SJCRH30 (cell line): ENCODE measurements at places on chromosomes 4 and X. TPM values are rescaled to one million over a fixed set of nuclear protein-coding genes. Genes with fewer than 3 reads are reported as not detected.

RHOXF1 gene
- total RNA-seq = not detected in 2 replicates

PDGFRA gene
- total RNA-seq = 15.0 and 20.7 TPM in 2 replicates

IBSP gene
- total RNA-seq = not detected in 2 replicates

SLC9B2 gene
- total RNA-seq = 16.8 and 20.6 TPM in 2 replicates

TCEAL6 gene
- total RNA-seq = not detected in 2 replicates

TMPRSS11B gene
- total RNA-seq = not detected in 2 replicates

SASH3 gene
- 0.05 TPM in 1 of 2 replicates, not detected in the other for total RNA-seq

NOX1 gene
- total RNA-seq = not detected in 2 replicates

DNA sequence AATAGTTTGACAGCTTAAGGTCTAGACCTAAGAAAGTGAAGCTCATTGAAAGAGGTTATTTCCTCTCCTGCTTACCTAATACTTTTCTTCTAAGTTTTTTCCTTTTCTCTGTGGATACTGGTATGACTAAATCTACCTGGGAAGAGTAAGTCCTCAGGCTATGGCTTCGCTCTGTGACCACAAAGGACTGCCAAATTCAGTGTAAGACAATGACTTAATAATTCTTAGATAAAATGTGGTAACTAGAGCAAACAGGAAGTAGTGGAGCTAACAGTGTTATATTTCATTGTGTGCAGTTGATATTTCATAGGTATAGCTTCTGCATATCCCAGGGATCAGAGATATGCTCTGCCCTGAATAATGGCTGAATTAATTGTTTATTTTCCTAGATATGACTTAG lies 418.9 kb downstream of the CCSER1 start:
- DNase-seq = peak; percentile 28

DNA sequence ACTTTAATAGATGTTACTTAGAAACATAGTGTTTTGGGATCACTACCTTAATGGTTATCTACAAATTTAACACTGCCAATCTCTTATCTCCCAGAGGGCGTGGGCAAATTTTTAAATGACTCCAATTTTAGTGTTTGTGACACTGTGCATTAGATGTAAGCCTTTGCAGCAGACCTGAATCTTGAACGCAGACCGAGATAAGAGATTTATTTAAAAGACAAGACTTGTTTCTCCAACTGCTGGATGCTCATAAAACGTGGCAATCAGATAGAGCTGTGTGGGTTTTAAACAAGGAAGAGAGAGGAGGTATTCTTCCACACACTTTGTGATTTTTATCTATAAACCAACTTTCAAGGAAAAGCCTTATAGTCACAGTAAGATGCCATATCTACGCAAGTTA lies 252.5 kb upstream of the NR3C2 start:
- DNase-seq = no peak

DNA sequence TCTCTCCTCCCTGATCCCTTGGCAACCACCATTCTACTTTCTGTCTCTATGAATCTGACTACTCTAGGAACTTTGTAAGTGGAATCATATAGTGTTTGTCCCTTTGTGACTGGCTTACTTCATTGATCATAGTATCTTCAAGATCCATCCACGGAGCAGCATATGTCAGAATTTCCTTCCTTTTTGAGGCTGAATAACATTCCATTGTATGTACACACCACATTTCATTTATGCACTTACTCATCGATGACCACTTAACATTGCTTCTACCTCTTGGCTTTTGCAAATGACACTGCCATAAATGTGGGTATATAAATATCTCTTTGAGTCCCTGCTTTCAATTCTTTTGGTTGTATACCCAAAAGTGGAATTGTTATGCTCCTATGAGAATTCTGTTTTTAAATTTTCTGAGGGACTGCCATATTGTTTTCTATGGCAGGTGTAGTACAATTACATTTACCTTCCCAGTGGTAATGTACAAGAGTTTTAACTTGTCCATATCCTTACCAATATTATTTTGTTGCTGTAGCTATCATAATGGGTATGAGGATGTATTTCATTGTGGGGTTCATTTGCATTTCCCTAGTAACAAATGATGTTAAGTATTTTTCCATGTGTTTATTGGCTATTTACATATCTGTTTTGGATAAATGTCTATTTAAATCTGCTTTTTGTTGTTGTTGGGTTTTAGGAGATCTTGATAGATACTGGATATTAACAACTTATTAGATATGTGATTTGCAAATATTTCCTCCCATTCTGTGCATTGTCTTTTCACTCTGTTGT lies 466.1 kb downstream of the C4orf33 start:
- no peak for DNase-seq

- DNase-seq = no peak
Observed at GRCh38 chr4:140095694-140096482, 58.1 kb downstream of the MAML3 start.

- peak; percentile 36 for DNase-seq
Observed at GRCh38 chrX:123173833-123174232, 10.2 kb upstream of the GRIA3 start.

GRCh38 chrX:26915064-26915463 lies 548.1 kb downstream of the PPP4R3C start:
- no peak for DNase-seq

- no peak for DNase-seq
Observed at GRCh38 chrX:50877310-50877709, 33.2 kb upstream of the BMP15 start.

DNA sequence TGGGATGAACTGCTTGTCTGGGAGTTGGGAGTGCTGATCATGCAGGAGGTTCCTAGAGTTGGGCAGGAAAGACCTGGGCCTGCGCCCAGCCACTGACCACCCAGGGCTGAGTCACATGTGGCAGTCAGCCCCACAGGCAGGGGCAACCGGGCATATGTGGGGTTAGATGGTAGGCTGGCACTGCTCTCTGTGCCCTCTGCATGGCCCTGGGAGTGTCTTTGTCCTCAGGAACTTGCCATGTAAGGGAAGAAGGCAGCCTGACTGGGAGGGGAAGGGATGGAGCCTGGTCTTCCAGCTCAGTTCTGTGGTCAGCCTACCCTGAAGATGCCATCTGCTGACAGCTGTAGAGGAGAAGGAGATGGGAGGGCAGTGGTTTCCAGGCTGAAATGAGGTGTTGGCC lies 70.2 kb upstream of the EFNB1 start:
- no peak for DNase-seq

- no peak for DNase-seq
Observed at GRCh38 chr4:171024720-171025303, 788.4 kb upstream of the GALNTL6 start.

DNA sequence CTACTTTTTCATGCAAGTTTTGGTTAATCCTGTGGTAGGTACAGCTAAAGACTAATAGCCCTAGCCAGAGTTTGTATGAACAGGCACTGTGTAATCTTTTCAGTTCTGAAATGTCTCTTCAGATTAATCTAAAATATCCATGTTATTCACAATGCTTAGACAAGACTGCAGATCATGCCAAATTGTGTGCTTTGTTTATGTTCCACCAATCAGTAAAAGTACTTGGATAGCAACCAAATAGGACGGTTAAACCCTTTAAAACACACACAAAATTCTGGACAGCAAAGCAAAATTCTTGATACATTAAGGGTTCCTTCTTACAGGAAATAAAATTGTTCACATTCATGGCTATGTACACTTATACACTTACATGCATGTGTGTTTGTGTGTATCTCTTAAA lies 139.1 kb downstream of the KLHL13 start:
- no peak for DNase-seq

DNA sequence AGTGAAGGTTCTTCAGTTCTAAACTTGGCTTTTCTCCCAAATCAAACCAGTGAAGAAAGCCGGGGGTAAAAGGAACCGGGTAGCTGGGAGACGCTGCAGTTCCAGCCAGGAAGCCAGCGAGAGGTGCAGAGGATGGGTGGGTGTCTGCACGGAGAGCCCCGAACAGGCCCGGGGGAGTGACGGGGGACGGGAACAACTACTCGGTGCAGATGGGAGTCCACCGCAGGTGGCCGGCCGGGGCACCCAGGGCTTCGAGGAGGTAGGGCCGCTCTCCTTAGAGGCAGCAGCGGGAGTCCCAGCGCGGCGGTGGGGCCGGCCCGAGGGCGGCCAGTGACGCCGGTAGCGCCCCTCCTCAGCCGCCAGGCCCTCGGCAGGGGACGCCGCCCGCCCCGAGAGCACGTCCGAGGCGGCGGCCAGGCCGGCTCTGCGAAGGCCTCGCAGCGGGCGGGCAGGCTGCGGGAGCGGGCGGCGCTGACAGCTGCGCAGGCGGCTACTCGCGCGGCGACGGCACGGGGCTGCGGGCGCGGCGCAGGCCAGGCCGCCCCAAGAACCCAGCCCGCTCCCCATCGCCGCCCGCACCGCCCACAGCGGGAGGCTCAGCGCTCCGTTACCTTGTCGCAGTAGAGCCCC lies 449 bp downstream of the FBXL5 start:
- DNase-seq = peak; percentile 67

GRCh38 chr4:67755974-67756373 lies 1.8 kb upstream of the GNRHR start:
- DNase-seq = no peak

GRCh38 chr4:189202182-189202868 lies 738.3 kb upstream of the FRG1 start:
- peak; percentile 56 for DNase-seq

- no peak for DNase-seq
Observed at GRCh38 chr4:60133375-60133774, 1066.8 kb upstream of the ADGRL3 start.

DNA sequence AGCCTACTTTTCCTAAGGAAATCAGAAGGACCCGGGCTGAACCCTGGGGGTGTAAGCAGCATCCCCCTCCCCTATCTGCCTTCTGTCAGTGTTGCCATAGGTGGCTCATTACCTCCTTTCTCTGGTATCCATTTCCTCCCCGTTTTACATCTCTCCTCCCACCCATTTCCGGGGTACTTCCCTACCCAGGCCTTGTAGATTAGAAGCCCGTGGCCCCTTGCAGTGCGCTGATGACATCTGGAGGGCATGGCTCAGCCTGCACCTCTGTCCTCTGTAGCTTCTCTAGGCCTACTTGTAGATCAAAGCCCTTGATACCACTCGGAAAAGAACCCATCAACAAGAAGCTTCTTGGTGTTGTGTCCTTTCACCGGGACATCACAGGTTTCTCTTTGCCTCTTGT lies 71.8 kb downstream of the NBDY start:
- no peak for DNase-seq

- no peak for DNase-seq
Observed at GRCh38 chr4:138958519-138958918, 57.1 kb upstream of the NOCT start.

DNA sequence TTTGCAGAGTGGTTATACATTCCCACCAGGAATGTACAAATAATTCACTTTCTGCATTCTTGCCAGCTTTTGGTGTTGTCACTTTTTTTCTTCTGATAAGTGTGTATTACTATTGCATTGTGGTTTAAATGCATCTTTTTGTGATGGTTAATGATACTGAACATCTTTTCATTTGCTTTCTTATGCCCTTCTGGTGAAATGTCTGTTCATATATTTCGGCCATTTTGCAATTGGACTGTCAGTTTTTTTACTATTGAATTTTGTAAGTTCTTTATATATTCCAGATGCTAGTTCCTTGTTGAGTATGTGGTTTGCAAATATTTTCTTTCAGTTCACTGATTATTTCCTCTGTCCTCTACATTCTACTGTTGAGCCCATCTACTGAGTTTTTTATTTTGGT lies 19.4 kb upstream of the BMP2K start:
- DNase-seq = no peak

GRCh38 chr4:112185740-112186670 lies 40.8 kb downstream of the FAM241A start:
- no peak for DNase-seq

GRCh38 chr4:88230969-88231771 lies 53.2 kb downstream of the PPM1K start:
- DNase-seq = no peak

- no peak for DNase-seq
Observed at GRCh38 chrX:1941321-1941720, 326.5 kb downstream of the ASMT start.

- peak; percentile 23 for DNase-seq
Observed at GRCh38 chr4:144740316-144740715, 94.4 kb downstream of the HHIP start.

DNA sequence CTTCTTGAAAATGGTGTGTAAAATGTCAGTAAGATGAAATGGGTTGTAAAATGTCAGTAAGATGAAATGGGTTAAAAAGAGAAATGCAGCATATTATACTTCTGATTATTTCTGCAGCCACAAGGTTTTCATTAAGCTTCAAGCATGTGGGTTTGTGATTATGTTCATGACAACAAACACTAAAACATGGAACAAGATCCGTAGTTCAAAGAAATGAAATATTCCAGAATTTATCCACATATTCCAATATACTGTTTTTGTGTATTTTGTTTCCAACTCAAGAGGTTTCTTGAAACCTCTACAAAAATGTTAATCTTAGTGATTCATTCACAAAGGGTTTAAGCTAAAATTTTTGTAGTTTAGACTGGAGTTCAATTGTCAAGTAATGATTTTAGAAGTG lies 84.0 kb downstream of the ADAMTS3 start:
- no peak for DNase-seq

DNA sequence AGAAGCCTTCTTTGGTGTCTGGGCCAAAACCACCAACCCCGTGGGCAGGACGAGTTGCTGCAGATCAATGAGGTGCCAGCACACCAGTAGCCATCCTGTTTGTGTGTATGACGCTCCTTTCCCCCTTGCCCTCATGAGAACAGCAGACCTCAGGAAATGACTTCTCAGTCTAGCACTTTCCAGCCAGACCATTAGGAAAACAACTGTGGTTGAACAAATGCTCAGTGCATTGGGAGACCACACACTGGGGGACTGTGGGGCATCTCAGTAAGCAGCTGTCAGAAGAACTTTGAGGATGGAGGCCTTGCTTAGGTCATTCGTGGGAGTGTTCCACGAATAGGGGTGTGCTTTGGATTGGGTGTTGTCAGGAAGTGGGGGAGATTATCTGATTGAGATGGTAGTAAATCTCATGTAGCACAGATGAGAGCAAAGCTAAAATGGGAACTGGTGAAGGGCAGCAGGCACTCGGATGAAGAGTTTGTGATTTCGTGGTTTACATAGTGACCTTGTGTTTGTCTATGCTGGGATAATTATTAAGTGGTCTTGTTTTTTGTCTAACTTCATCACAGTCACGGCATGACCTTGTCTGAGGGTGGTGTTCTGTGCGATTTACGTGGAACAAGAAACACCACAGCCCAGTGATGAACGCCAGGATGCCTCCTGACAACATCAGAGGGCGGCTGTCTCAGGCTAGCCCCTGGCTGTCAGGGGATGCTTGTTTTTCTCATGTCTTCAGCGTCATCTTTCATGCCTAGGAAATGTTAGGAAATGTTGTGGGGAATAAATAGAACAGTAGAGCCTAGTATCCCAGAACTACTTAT lies 70.1 kb downstream of the USP46 start:
- peak; percentile 92 for DNase-seq

DNA sequence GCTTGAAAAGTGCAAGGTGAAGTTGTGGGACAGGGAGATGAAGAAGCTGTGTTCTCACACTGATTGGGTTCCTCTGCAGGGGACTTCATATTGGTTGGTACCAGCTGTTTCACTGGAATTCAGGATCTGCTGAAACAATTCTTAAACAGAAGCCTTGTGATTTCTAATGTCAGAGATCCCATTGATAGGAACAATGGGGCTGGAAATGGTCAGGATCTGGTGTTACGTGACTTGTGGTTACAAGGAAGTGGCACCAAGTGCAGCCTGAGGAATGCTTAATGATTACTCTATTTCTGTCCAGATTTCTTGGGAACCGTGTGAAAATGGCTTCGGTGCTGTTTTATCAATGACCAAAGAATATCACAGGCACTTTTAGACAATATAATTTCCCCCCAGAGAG lies 68.1 kb downstream of the MOSPD2 start:
- DNase-seq = no peak

- no peak for DNase-seq
Observed at GRCh38 chr4:185128272-185129119, 14.6 kb upstream of the SLC25A4 start.
